ENCODE measurements at places on chromosomes 6 and 20. TPM values are rescaled to one million over a fixed set of nuclear protein-coding genes. Genes with fewer than 3 reads are reported as not detected.

GRCh38 chr6:3755637-3756545 lies 4.4 kb upstream of the PXDC1 start:
- H3K4me3 ChIP-seq = no peak overlapping the region
- no peak for DNase-seq
- H3K27me3 ChIP-seq = peaks cover 8% of the 10 kb centered on the region
- no peaks in the 10 kb centered on the region for H3K4me1 ChIP-seq

DNA sequence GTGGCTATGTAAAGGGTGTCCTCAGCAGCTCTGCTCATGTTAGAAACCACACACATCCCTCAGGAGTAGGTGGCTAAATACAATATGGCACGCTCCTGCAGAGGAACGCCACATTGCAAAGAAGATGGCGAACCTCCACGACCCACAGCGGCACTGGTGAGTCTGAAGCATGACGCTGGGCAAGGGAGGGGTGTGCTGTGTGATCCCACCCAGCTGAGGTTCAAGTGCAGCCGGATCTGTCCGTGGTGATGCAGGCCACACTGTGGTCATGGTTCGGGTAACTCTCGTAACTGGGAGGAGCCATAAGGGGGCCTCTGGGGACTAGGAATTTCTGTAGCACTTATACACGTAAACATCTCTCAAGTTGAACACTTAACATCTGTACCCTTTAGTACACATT lies 23.4 kb upstream of the APMAP start:
- no peak overlapping the region for H3K4me3 ChIP-seq
- H3K27me3 ChIP-seq = no peaks in the 10 kb centered on the region
- DNase-seq = no peak

- H3K4me3 ChIP-seq = no peak overlapping the region
- no peak overlapping the region for H3K27ac ChIP-seq
- no peaks in the 10 kb centered on the region for H3K27me3 ChIP-seq
- DNase-seq = no peak
Observed at GRCh38 chr6:116842459-116842858, 13.6 kb upstream of the GPRC6A start.

DNA sequence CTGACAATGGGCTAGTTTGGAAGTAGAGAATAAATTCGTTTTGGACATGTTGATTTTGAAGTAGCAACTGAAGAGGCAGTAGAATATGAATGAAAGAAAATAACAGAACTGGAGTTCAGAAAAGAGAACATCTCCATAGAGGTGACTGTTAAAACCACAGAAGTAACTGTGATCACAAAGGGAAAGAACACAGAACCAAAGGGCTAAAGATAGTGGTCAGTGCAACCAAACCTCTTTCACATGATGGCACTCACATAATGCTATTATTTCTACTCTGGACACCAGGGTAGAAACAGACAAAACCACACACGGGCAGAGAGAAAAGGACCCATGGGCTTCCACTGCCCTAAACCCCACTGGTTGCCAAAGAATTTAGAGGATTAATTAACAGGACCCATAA lies 58.5 kb downstream of the CDK19 start:
- no peak overlapping the region for H3K4me3 ChIP-seq
- no peaks in the 10 kb centered on the region for H3K27me3 ChIP-seq
- no peaks in the 10 kb centered on the region for H3K36me3 ChIP-seq
- no peaks in the 10 kb centered on the region for H3K4me1 ChIP-seq
- DNase-seq = no peak

DNA sequence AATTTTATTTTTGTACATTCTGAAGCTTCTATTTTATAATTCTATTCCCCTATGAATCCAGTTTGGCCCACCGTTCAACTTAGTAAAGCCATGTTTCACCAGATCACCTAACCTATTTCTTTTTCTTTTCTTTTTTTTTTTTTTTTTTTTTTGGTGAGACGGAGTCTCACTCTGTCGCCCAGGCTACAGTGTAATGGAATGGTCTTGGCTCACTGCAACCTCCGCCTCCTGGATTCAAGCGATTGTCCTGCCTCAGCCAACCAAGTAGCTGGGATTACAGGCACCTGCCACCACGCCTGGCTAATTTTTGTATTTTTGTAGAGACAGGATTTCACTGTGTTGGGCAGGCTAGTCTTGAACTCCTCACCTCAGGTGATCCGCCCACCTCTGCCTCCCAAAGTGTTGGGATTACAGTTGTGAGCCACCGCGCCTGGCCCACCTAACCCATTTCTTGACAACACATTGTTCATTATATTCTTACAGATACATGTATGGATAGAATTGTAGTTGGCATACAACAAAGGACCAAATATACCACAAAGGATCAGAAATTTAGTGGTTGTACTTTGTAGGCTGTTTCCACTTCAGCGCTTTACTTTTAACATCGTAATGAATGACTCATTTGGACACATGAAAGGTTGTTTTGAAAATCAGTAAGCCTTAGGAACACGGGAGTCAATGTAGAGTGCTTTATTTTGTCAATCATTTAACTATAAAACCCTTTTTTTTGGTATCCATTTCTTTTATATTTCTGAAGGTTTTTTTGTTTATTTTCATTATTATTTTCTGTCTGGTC lies 63.2 kb downstream of the GJA1 start:
- no peaks in the 10 kb centered on the region for H3K4me1 ChIP-seq
- DNase-seq = no peak
- H3K27ac ChIP-seq = no peak overlapping the region
- no peak overlapping the region for H3K4me3 ChIP-seq

Gene SLC17A3
- not detected for polyA plus RNA-seq

Gene OR2J3
- polyA plus RNA-seq = not detected

Gene CD109
- 1.5 TPM for polyA plus RNA-seq

Gene HRH3
- not detected for polyA plus RNA-seq

Gene SLC26A8
- polyA plus RNA-seq = not detected
